ENCODE measurements at places on chromosomes 1 and 21. TPM values are rescaled to one million over a fixed set of nuclear protein-coding genes. Genes with fewer than 3 reads are reported as not detected.

PHTF1 gene
- 21.0 TPM for total RNA-seq

PTPRF gene
- total RNA-seq = 152 TPM

DNA sequence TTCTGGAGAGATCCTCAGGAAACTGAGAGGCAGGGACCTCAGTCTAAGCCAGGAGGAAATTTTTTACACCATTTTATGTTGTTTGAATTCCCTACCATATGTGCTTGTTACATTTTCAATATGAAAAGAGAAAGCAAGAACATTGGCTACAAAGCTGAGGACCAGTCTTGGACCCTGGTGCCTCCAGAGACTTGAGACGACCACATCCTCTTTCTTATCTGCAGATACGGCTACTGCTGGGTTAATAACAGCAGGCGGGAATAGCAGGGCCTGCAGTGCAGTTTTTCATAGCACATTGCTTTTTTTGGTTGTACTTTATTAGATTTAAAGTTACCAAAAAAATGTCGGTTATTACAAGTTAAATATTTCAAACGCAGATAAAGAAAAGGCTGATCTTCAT, 3.9 kb downstream of the KDM4A start:
- no peak for DNase-seq

RGSL1 gene
- not detected for total RNA-seq

DNA sequence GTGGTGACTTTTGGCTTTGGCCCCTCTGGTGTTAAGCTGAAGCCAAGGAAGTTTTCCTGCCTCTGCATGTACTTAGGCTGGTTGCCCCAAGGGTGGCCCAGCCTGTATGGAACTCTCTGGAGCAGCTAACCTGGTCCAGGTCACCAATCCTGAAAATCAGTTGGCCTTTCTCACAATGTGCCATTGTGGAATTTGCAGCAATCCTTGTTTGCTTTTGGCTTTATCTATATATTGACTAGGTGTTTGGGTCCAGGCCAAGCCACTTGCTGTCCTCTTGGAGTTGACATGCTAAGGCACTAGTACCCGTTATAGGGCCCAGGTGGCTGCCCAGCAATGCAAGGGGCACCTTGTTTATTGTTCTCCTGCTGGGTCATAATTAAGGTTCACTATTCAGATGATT, 124.6 kb downstream of the CAMTA1 start:
- DNase-seq = no peak

DNA sequence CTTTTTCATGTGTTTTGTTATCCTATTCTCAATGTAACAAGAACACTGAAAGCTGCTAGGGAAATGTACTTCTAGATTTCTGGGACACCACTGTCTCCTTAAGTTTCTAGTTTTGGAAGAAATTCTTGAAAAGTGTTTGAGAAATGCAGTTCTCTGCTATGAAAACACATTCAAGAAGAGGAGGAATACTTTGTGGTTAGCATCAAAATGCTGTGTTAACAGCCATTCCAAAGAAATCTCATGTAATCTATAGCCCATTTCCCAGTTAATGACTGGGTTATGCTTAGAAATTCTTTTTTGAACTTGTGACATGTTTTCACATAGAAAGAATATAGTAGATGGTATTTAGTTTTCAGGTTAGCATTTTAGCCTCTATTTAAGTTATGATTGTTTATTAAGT, 6.0 kb downstream of the RAVER2 start:
- DNase-seq = no peak

- peak; percentile 14 for DNase-seq
These were observed 40.6 kb upstream of the CD46 start for GRCh38 chr1:207711285-207711684.

DNA sequence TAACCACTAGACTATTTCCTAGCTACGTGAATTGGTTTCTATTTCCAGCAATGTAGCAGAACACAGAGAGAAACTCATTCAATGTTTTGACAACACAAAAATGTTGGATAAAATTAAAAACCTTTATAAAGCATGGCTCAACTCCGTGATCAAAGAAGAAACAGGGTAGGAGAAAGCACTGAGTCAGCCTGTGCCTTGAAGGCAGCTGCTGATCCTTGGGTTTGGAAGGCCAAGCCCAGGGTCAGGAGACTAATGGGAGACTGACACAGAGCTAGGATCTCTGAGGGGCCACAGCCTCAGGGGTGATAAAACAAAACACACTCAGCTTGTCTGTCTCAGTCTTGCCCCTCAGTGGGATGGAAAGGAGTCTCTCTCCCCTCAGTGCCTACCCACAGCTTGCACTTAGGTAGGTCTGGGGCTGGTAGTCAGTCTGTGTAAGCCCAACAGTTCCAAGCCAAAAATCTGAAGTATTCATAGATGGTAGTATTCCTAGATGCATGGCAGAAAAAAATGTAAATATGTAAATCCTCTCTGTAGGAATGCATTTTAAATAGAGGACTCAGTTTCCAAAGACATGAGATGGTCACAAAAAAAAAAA, 53.3 kb downstream of the B3GALNT2 start:
- DNase-seq = no peak

ANGPTL1 gene
- total RNA-seq = not detected

SIK1 gene
- 74.2 TPM for total RNA-seq

GRCh38 chr1:50348449-50349241, 74.6 kb downstream of the DMRTA2 start:
- DNase-seq = peak; percentile 59

- DNase-seq = no peak
These were observed 123.2 kb downstream of the DMRTB1 start for GRCh38 chr1:53582211-53583020.

- DNase-seq = no peak
These were observed 1793.2 kb downstream of the NCAM2 start for GRCh38 chr21:22791376-22791775.

ZNF593OS gene
- not detected for total RNA-seq

- DNase-seq = no peak
These were observed 181.3 kb upstream of the DMRTA2 start for GRCh38 chr1:50604580-50604979.

Measured in mammary epithelial cell (primary cell).